ENCODE measurements at places on chromosomes 3 and 15.

DNA sequence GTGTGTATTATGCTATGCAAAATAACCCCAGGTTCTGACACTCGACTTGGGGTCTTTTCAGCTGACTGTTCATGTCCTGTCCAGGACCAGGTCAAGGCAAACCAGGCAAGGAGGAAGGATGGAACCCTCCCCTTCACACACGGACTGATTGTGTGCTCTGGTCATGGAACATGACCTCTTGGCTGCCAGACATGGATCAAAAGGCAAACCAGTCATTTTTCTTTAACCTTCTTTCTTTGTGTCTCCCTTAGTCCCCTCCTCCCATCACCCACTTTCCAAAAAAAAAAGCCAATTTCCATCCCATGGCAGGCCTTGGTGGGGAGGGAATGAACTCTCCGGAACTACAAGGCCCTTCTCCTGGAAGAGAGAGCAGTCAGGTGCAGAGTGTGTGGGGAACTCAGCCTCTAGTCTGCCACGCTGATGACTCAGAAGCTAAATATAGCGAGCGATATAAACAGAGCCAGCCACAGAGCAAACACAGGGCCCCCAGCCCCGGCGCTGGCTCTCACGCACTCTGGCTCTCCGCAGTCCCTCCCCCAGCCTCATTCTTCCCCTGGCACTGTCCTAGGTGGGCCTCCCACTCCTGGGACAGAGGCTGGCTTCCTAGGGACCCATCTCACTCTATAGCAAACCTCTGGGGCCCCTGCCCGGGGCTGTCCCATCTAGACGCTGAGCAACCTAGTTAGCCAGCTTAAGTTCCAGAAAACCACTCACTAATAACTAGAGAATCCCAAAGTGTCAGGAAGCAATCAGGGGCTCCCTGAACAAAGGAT is 10.0 kb downstream of the BMF start:
- DNase-seq = peak; percentile 94

GRCh38 chr3:156964577-156964976 is 138.4 kb downstream of the LEKR1 start:
- DNase-seq = no peak

DNA sequence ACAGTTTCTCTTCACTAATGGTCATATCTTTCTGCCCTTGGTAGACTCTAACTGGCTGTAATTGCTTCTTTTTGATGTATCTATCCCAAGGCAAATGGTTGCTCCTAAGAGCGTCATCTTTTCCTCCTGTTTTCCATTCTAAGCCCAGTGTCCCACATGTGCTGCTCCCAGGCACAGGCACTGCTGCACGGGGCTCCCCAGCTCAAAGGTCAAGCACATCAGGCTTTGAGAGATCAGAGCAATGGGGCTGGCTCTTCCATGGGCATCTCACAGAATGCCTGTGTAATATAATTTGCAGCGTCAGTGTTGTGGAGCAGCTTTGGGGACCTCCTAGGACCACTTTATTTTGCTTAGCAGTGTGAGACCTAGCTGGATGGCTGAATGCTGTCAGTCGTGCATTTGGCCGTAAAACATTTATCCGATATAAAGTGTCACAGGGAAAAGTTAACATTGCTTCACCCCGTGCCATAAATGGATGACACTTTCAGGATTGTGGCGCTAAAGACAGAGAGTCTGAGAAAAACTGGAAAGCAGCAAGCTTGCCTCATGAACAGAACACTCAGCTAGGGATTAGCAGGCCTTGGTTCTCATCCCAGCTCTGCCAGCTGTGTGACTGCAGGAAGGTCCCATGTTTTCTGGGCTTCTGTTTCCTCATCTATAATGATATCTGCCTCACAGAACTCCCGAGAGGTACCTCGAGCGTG is 277.5 kb upstream of the TBL1XR1 start:
- DNase-seq = no peak

GRCh38 chr15:67359431-67360079 is 105.0 kb downstream of the IQCH start:
- peak; percentile 19 for DNase-seq

DNA sequence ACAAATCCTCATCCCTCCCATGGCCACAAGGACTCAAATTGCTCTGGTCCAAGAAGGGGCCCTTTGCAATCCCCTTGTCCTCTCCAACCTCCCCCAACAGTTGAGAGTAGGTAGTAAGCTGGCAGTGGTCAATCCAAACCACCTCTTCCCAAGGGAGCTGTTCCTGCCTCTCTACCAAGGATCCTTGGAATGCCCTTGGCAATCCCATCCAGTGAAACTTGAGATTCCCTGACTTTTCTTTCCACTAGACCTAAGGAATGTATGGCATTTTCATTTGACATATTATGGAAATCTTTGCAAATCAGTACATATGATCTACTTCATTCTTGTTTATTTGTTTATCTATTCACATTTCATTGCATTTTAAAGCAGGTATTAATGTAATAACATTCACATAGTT is 4.8 kb upstream of the RBP2 start:
- no peak for DNase-seq

GRCh38 chr3:29822071-29822470 is 541.2 kb downstream of the RBMS3 start:
- no peak for DNase-seq

DNA sequence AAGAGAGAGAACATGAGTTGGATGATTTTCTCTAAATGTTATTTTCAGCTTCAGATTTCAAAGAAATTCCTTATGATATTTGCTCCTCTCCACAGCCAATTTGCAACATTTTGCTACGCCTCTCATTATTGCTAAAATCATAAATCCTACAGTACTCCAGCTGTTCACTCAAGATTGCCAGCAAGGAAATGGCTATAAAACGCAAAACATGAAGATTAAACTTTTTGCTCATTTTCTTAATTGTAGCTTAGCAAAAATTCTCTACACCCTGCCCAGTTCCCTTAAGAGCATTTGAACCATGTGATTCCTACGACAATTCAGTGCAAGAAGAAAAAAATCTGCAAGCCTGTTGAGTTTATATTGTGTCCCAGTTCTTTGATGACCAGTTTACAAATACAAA is 6.8 kb downstream of the CHRNA3 start:
- no peak for DNase-seq

DNA sequence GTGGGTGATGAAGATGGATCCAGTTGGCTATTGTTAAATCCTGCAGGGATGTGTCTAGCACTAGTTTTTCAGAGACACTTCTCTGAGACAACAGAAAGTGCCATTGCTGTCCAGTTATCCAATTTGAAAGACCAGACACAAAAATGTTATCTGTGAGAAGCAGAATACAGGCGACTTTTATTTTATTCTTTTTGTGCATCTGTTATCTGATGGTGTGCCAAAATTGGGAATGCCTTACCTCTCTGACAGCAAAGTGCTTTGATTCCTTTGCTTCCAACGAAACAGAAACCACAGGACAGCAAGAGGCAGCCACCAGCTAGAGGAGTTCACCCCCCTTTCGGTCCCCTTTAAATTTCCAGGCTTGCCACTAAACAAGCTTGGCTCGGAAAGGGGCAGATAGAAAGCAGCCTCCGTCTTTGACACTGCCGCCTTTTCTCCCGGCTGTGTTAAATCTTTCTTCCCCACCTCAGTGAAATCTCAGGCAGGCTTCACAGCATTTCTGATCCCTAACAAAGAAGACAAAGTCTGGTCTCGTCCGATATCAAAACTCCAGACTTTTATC is 17.7 kb upstream of the PRR20G start:
- no peak for DNase-seq

DNA sequence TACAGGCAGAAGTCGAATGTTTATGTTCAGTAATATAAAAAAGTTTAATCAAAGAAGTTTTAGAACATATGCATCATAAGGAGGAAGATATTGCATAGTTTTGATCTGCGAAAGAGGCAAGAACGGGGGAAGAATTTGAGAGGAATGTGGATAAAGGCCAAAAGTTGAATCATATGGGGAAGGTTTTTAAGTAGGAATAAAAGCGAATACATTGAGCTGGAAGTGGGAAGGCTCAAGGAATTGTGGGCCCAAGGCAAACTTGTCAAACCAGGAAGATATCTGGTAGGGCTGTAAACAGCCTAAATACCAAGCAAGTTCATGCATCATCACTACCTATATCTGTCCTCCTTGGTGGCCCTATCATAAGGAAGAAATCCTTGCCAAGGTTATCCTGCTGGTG is 186.9 kb downstream of the MAGI1 start:
- DNase-seq = no peak

DNA sequence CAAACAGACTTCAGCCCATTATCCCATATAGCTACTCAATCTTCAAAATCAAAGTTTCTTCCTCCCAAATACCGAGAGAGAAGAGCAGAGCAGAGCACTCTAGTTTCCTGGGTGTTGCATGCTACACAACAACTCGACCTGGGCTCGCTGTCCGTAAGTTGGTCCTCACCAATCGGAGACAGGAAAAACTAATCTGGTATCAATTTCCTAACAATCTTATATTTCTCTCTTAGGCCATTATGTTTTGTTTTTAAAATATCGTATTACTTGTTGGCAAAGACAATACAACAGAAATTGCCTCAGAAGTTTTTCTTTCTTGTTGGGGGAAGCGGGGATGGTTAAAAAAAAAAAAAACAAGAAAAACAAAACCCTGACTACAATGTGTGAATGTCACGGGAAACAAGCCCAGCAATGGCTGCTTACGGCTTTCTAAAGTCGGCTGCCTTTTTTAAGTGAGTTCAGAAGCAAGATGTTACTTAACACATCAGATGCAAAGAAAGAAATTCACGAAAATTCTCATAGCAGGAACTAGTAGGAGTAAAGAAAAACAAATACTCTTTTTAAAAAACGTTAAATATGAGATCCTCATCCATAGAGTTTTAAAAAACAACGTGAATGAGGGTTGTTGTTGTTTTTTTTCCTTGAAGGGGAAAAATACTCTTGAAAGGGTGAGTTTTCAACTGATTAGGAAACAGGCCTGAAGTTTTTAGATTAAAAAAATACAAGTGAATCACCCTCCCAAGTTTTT is 1.9 kb downstream of the VGLL4 start:
- DNase-seq = no peak

DNA sequence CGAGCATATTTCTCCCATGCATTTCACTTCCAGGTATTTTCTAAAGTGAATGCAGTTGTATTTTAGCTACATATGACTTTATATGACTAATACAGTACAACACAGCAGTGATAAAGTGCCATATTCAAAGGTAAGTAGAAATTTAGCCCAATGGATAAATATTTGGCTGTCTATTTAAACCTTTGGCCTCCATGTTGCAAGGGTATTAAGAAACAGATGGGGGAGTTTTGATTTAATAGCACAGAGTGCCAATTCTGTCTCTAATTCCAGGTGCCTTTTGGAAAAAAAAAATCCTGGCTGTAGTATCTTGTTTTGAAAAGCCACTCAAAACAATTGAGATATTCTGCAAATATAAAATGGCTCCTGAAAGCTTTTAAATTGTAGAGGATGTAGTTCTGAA is 44.9 kb upstream of the SGO1 start:
- DNase-seq = no peak

GRCh38 chr3:32705232-32705631 is 20.2 kb downstream of the CNOT10 start:
- DNase-seq = no peak

DNA sequence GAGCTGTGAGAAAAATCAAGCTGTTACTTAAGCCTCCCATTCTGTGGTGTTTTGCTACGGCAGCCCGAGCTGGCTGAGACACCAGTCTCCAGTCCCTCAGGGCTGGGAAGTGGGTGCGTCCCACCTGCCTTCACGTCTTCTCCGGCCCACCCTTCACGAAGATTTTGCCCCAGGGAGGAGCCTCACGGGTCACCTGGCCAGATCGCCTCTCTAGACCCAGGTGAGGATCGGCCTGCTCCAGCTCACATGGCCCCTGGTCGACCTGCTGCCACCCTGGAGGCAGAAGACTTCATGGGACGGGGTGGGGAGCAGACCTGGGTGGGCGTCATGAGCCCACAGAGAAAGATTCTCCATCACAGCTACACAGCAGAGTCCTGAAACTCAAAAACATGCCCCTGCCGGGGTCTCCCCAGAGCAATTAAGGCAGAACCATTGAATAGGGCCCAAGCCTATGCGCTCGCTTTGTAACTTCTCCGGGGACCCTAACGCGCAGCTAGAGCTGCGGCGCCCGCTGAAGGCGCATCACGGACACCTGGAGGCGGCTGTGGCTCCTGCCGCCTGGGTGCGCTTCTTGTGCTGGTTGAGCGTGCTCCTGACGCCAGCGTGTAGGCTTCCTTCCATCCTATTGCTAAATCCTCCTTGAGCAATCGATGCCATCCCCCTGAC is 92.6 kb upstream of the ALDH1A3 start:
- no peak for DNase-seq

- no peak for DNase-seq
These were observed 8.0 kb upstream of the OXTR start for GRCh38 chr3:8777201-8777977.

- no peak for DNase-seq
These were observed 39.3 kb downstream of the NKIRAS1 start for GRCh38 chr3:23877329-23877980.

GRCh38 chr3:64696896-64697295 is 9.1 kb upstream of the ADAMTS9 start:
- DNase-seq = no peak

GRCh38 chr3:71388535-71389120 is 194.9 kb downstream of the FOXP1 start:
- DNase-seq = no peak

DNA sequence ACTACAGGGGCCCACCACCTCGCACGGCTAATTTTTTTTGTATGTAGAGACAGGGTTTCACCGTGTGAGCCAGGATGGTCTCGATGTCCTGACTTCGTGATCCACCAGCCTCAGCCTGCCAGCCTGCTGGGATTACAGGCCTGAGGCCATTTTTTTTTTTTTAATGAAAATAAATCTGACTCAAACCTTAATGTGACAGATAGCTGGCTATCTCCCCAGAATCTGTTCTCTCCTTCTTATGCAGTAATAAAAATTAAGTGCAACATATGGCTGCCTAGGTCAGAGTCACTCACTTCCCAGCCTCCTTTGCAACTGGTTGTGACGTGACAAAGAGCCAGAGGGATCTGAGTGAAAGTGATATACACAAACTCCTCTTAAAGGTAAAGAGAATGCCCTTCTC is 53.0 kb downstream of the ZNF148 start:
- DNase-seq = no peak

- DNase-seq = no peak
These were observed 258.4 kb downstream of the GBE1 start for GRCh38 chr3:81503026-81503425.

- no peak for DNase-seq
These were observed 287.1 kb downstream of the IL5RA start for GRCh38 chr3:2823031-2823430.

- no peak for DNase-seq
These were observed 271.2 kb upstream of the MDFIC2 start for GRCh38 chr3:70583682-70584081.

DNA sequence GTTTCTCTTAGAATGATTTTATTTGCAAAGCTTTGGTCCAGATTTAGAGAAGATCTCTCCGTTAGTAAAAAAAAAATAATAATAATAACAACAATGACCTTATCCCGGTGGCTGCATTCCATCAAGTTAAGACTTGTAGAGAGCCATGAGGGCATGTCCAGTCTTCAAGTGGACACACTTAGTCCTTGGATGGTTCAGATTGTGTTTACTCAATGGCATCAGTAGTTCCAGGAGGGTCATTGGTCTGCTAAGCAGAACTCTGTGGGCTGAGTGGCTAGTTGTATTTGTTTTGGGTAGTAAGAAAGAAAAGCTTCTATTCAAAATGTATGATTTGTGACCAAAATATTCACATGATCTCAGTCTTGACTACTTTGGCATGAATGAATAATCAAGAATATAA is 116.3 kb upstream of the UBE2E2 start:
- no peak for DNase-seq

- no peak for DNase-seq
These were observed at the start of gene TAGLN3 for GRCh38 chr3:111998636-111999483. Gene TAGLN3, plus strand, starts transcription at chr3:111998922. Its CDS starts 501 bp downstream, at chr3:111999423.

Data from HuH-7.5 (cell line).